ENCODE measurements at places on chromosomes 1 and 21. TPM values are rescaled to one million over a fixed set of nuclear protein-coding genes. Genes with fewer than 3 reads are reported as not detected.

CFAP74 gene
- total RNA-seq = 0.23 TPM

LCE1E gene
- not detected for total RNA-seq

GRCh38 chr1:10616696-10617095 lies 141.9 kb downstream of the PEX14 start:
- no peaks in the 10 kb centered on the region for H3K4me1 ChIP-seq
- DNase-seq = no peak
- no peak overlapping the region for H3K27ac ChIP-seq
- no peaks in the 10 kb centered on the region for H3K36me3 ChIP-seq
- no peak overlapping the region for H3K4me3 ChIP-seq

DNA sequence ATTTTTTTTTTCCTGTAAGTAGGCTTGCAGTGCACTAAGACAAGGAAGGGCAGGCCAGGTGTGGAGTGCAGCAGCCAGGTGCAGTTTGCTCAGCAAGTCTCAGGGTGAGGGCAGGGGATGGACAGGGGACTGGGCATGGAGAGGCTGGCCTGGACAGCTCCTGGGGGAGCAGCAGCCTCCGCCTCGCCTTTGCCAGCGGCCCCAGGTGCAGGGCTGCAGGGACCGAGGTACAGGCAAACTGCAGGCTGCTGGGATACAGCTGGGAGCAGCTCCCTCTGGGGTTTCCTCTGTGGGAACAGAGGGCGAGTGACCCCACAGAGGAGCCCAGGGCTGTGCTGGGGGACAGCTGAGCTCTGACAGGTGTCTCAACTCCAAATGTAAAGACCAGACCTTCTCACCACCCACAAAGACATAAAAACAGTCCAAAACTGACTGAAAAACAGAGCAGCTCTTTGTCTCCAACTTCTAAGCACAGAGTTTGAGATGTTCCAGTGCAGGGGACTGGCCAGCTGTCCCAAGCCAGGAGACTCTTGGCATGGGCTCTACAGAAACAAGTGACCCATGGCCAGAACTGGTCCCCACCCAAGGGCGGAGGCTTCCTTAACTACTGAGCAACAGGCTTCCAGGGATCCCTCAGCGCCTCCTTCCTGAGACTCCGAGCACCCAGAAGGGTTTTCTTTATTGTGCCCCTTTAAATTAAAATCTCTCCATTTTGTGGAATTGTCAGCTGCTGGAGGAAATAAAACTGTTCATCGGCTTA lies 27.7 kb upstream of the AJAP1 start:
- no peak for DNase-seq
- no peaks in the 10 kb centered on the region for H3K36me3 ChIP-seq
- H3K4me3 ChIP-seq = no peak overlapping the region
- peaks cover 44% of the 10 kb centered on the region for H3K27me3 ChIP-seq
- no peaks in the 10 kb centered on the region for H3K4me1 ChIP-seq
- H3K27ac ChIP-seq = no peak overlapping the region

GRCh38 chr1:160658162-160658813 lies 11.4 kb upstream of the SLAMF1 start:
- no peak overlapping the region for H3K4me3 ChIP-seq
- H3K4me1 ChIP-seq = peaks cover 30% of the 10 kb centered on the region
- no peak overlapping the region for H3K27ac ChIP-seq
- no peaks in the 10 kb centered on the region for H3K36me3 ChIP-seq

GRCh38 chr1:160006312-160006940 lies 25.4 kb downstream of the PIGM start:
- no peaks in the 10 kb centered on the region for H3K36me3 ChIP-seq
- H3K4me1 ChIP-seq = no peaks in the 10 kb centered on the region
- H3K27ac ChIP-seq = no peak overlapping the region

- no peaks in the 10 kb centered on the region for H3K27me3 ChIP-seq
- no peak for DNase-seq
- H3K4me3 ChIP-seq = no peak overlapping the region
- H3K4me1 ChIP-seq = no peaks in the 10 kb centered on the region
Measured at GRCh38 chr1:51535006-51535592, 16.0 kb upstream of the EPS15 start.

GRCh38 chr1:21607549-21608529 lies 61.3 kb downstream of the RAP1GAP start:
- H3K4me3 ChIP-seq = no peak overlapping the region
- H3K27me3 ChIP-seq = peaks cover 28% of the 10 kb centered on the region
- no peaks in the 10 kb centered on the region for H3K4me1 ChIP-seq
- H3K36me3 ChIP-seq = no peaks in the 10 kb centered on the region
- DNase-seq = peak; percentile 81
